K562 (cell line): ENCODE measurements at places on chromosomes 1 and 21.

DNA sequence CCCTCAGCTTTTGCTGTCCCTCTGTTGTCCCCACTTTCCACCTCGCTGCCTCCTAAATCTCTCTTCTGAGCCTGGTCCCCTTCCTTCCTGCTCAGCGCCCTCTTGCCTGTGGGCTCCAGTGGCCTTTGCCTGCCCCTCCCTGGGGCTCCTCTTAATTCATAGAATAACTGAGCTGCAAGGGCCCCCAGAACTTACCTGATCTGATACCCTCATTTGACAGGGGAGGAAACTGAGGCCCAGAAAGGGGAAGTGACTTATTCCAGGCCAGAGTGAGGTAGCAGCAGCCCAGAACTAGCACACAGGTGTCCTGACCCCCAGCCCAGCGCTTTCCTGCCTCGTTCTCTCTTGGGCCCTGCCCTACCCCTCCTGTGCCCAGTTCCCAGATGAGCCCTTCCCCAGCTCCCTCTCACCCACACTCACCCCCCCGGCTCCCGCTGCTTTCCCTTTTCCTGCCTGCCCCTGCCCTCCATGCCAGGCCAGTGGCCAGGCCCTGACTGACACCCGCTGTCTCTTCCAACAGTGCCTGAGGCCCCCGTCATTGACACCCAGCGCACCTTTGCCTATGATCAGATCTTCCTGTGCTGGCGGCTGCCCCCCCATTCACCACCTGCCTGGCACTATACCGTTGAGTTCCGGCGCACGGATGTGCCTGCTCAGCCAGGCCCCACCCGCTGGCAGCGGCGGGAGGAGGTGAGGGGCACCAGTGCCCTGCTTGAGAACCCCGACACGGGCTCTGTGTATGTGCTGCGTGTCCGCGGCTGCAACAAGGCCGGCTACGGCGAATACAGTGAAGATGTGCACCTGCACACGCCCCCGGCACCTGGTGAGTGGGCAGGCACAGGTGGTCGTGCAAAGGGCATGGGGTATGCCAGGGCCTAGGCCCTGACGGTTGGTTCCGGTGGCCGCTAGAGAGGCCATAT is 5.7 kb downstream of the TRIM46 start:
- no peak for DNase-seq

DNA sequence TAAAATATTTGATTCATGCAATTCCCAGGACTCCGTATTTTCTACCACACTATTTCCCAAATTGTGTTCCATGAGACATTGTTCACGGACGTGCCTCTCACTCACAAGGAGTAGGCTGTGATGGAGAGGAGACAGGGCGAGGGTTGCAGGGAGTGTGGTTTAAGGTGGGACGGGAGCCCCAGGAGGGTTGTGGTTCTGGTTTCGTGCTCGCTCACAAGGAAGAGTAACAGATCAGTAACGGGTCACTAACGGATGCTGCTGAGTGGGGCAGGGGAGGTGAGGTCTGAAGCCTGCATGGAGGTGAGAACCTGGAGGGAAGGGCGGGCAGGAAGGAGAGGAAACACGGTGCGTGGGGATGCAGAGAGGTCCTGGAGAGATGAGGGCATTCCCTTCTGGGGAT is 28.8 kb downstream of the TFF3 start:
- DNase-seq: no peak

GRCh38 chr1:20740781-20741180 is 8.3 kb upstream of the SH2D5 start:
- no peak for DNase-seq

GRCh38 chr1:212430955-212431394 is 1.7 kb upstream of the NENF start:
- DNase-seq: peak; percentile 35

- no peak for DNase-seq
Measured at GRCh38 chr1:160024195-160024905, 7.4 kb downstream of the PIGM start.

DNA sequence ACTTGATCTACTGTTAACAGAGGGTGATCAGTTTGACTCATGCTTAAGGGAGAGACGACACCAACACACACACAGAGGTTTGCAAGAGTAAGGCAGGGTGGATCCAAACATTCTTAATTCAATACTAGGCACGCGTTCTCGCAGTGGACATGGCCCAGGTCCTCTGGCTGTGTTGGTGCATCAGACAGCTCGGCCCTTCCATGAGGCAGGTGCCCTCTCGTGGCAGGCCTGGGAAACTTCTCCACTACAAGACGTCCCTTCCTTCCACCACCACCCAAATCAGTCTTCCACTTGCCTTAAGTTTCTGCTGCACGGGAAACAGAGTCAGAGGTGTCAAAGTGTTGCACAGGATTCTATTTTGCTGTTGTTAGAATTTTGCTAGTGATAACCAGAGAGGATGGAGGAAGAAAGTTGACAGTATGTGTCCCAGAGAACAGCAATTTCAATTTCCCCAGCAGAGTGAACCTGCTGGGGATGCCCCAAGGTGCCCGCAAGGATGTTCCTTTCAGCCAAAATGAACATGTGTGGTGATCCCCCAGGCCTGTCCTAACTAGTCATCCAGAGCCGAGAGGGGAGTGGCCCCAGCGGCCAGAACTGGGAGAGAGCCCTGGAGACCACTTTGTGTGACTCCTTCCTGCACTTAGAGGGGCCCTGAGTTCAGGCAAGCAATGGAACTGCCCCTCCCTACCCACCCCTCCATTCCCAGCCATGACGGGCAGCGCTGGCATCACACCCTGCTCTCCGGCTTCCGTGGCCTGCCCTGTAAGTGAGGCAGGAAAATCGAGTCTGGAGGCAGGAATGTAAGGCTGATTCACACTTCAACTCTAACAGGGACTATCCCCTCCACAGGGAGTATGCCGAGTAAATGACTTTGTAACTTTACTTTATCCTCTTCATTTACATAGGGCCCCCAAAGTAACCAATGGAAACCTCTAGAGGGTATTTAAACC is 34.8 kb downstream of the MX1 start:
- DNase-seq: peak; percentile 58

GRCh38 chr1:15186846-15187151 is 33.3 kb downstream of the TMEM51 start:
- no peak for DNase-seq

- no peak for DNase-seq
Measured at GRCh38 chr1:219581344-219581743, 31.6 kb downstream of the ZC3H11B start.

DNA sequence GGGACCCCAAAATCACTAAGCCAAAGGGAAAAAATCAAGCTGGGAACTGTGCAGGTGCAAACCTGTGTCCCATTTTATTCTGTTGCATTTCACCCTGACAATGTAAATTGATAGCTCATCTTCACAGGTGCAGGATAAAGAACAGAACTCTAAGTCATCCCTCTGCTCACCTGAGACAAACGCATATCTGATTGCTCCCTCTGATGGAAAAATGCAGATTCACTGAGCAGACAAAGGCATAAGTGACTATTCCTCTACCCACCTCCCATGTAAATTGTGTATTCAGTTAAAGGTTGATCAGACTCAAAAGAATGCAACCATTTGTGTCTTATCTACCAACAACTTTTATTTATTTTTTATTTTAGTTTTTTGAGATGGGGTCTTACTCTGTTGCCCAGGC is 644.2 kb downstream of the PTPRU start:
- no peak for DNase-seq

DNA sequence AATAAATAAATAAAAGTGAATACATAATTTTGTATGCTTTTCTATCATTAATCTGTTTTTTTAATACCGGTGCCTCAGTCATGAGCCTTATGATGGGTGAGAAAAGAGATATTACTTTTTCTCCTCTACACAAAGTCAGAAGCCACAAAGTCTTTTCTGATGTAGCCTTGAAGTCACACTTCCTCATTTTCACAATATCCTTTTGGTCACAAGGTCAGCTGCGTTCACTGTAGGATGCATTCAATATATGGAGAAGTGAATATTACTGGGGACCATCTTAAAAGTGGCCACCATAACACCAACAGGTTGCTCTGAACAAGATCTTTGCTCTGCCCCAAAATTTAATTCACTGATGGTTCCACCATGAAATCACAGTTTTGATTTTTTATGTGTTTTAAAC is 83.3 kb upstream of the TNR start:
- DNase-seq: no peak

DNA sequence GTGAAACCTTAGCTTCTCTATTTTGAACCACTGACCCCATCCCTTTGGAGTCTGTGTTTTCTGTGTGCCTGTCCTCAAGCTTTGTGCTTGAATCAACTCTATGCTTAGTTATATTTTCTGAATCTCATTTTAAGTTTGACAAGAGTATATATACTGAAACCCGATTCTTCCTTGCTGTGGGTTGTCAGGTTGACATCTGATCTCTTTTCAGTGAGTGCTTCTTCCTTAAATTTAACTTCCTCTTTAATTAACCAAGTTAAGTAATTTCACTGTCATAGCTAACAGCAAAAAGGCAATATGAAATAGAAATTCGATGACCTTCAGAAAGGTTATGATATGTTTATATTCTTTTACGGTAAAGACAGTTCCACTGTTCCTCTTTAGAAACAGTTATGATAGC is 69.4 kb downstream of the C1orf21 start:
- no peak for DNase-seq
